ENCODE measurements at places on chromosomes 7 and 10.

- no peak for DNase-seq
These were observed 34.7 kb downstream of the RBM17 start for GRCh38 chr10:6123532-6123931.

DNA sequence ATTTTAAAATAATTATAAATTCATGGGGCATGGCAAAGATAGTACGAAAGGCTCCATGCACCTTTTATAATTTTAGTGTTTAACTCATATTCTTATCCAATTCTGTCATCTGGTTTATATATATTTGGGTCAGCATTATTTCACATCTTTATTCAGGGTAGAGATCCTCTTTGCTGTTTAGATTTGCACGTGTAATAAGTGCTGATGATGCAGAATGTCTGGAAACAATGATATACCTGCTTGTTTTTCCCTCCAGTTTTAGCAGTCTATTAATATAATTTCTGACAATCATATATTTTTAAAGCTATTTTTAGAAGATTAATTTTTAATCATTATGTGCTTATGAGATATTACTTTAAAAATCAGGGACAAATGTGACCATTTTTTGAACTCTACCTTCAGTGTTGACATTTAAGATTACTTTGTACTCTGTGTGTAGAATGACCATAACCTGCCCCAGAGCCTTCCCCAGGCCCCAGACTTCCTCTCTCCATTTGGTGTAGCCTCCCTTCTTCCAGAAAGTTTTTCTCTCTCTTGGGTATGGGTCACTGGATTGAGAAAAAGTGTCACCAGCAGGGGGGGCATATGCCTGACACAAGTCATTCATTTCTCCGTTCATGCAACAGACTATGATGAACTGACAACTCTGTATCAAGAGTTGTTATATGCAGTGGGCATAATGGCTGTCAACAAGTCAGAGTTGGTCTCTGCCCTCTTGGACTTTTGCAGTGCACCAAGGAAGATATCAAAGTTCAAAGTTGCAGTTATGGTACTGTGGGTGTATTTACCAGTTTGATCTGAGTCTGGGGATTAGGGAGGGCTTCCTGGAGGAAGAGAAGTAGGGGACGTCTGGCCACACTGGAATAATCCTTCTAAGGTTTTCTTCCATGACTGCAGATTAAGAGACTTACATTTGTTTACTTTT lies 192.6 kb upstream of the CCDC6 start:
- DNase-seq, result no peak

GRCh38 chr7:27145165-27145913 lies 1.9 kb upstream of the HOXA5 start:
- no peak for DNase-seq

DNA sequence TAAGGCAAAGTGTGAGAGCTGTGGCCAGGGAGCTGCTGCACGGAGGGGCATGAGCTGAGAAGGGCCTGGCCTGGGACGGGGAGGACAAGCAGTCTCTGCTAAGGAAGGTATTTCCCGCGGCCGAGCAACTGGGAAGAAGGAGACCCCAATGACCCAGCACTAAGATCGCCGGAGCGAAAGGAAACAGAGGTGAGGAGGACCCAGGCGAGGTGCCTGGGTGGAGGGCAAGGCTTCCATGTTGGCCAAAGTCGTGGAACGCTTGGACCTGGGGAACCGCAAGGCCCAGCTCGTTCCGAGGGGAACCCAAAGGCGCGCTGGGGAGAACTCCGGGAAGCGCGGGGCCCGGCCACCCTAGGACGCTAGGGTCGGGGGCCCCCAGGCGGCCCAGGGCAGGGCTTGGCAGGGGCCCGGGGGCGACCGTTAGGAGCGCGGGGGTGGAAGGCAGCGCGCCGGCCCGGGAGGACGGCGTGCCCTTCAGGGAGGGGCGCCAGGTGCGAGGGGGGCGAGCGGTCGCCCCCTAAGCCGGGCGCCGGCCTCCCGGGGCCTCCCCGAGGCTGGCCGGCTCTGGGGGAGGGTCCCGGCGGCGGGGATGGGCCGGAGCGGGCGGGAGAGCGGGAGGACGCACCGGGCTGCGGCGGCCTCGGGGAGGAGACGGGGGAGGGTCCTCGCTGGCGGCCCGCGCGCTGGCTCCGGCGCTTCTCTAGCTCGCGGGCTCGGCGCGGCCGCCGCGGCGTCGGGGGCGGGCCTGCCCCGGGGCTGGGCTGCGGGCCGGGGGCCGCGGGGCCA lies 545 bp downstream of the GIGYF1 start:
- no peak for DNase-seq

DNA sequence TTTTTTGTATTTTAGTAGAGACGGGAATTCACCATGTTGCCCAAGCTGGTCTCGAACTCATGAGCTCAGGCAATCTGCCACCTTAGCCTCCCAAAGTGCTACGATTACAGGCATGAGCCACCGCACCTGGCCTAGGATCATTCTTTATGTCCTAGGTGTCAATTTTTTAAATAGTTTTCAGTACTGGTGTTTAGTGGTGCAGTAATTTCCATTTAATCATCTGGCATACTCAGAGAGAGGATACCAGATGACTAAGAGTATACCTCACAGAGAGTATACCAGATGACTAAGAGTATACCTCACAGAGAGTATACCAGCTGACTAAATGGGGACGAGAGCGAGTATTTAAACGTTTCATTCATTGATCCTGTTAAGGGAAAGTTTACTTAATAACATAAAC lies 37.3 kb upstream of the TMEM248 start:
- DNase-seq, result no peak

DNA sequence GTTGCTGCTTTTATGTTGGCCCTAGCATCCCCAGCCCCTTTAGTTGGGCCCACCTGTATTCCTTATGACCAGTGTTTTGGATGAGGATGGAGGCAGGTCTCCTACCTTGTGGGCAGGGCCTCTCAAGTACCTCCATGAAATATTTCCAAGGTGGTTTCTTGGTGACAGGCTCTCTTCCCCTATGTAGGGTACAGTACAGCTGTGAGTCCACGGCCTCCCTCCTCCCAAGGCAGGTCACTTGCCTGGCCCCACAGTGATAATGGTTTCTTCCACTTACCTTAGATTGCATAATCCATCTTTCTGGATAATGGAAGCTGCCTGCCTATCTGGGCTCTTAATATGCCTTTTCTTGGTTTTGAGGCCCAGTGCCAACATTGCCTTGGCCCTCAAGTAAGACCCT lies 110.4 kb downstream of the NT5C2 start:
- no peak for DNase-seq

- DNase-seq, result no peak
These were observed 44.3 kb upstream of the ZC3HAV1 start for GRCh38 chr7:139153832-139154231.

DNA sequence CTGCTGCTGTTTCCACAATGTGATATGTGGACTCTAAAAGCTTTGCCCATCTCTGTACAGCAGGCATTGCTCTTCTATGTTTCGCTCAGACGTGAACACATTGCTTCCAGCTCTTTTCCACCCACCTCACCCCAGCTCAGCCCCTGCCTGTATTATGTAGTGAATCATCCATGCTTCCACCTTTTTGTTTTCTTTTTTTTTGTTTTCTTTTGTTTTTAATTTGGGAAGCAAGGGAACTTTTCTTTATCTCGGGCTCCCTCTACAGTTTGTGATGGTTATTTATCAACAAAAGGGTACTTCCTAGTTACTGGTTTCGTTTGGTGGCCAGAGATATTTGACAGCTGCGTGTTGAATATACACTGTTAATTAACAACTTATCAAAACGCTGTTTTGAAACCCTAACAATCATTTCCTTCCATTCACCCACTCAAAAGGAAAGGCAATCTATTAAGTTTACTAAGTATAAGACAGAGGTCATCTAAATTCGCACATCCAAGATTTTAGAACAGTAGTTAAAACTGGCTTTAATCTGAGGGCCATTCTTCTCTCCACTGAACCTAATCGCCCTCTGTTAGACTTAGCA lies 127.9 kb upstream of the STK17A start:
- DNase-seq, result no peak

- DNase-seq, result no peak
These were observed 10.4 kb upstream of the SMC3 start for GRCh38 chr10:110556969-110557601.

DNA sequence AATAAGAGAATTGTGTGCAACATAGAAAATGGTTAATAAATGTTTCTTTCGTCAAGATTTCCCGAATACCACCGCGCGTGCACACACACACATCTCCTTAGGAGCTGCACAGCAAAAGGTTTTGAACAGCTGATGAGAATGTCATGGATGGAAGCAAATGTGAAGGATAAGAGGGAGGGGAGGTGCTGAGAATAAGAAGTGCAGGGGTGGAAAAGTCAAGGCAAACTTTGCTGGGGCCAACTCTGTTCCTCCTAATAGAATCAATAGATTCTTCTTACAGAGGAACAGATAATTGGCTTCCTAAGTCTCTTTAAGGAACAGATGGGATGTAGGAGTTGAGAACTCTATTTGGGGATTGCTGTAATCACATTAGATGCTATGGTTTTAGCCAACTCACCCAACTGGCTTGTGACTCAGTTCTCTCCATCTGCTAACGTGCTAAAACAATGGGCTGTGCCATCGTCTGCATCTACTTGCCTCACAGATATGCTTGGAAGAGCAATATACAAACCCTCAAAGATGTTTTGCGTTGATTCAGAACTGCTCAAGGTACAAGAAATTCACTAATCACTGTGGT lies 408.2 kb upstream of the CELF2 start:
- no peak for DNase-seq

- DNase-seq, result no peak
These were observed at the start of gene CYTH3 for GRCh38 chr7:6272481-6273323. Gene CYTH3, minus strand, starts transcription at chr7:6272624. Its CDS starts 117 bp downstream, at chr7:6272507.

DNA sequence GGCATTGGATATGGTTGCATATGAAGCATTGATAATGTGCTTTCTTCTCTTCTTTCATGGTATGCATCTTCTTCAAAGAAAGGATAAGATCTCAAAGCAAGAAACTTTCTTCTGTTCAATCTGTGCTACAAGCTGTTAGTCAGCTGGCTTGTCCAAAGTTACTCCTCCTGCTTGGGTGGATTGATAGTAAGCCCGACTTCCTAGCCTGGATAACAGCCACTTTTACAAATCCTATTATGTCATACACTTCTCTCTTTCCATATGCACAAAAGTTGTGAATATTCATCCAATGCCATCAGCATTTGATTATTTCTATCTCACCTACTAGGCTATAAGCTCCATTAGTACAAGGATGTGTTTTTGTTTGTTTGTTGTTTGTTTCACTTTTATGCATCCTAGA lies 891.0 kb upstream of the SORCS1 start:
- no peak for DNase-seq

GRCh38 chr10:974038-974784 lies 14.0 kb upstream of the GTPBP4 start:
- DNase-seq, result no peak

DNA sequence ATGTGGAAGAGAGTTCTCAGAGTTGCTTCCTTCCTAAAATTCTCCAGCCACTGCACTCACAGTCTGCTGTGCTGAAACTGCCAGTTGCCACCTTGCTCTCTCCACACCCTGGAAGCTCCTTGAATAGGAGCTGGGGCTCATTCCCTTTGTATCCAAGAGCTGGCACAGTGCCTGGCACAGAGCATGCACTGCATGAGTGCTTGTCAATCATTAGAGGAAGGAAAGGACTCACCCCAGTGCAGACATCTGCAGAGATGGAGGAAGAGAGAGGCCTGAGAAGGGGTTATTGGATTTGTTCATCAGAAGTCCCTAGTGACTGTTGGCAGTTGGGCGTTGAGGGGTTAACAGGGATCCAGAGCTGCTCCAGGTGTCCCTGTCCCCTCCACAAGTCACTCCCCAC lies 41.7 kb upstream of the DUSP5 start:
- no peak for DNase-seq

GRCh38 chr10:76297780-76298281 lies 866.4 kb downstream of the LRMDA start:
- peak; percentile 37 for DNase-seq

DNA sequence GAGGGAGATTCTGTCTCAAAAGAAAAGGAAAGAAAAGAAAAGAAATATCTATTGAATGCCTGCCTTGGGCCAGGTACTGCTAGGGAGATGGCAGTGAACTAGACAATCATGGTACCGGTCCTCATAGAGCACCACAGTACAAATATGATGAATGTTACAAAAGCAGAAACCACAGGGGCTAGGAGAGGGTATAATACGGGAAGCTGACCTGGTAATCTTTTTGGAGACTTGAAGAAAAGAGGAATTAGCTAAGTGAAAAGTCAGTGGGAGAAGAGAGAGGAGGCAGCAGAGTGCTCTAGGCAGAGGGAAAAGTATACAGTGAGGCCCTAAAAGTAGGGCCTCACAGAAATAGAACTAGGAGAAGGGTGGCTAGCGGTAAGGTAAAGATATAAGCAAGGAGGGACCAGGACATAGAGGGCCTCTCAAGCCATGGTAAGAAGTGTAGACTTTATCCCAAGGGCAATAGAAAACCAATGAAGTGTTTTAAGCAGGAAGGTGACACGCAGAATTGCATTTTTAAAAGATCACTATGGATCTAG lies 42.8 kb upstream of the WNT8B start:
- no peak for DNase-seq

GRCh38 chr7:36986948-36987724 lies 262.8 kb upstream of the AOAH start:
- no peak for DNase-seq

GRCh38 chr10:116836083-116836482 lies 13.2 kb upstream of the ENO4 start:
- DNase-seq, result peak; percentile 64

GRCh38 chr10:71404503-71405295 lies 8.0 kb downstream of the CDH23 start:
- DNase-seq, result no peak

GRCh38 chr7:111324228-111324627 lies 233.3 kb downstream of the LRRN3 start:
- DNase-seq, result no peak

DNA sequence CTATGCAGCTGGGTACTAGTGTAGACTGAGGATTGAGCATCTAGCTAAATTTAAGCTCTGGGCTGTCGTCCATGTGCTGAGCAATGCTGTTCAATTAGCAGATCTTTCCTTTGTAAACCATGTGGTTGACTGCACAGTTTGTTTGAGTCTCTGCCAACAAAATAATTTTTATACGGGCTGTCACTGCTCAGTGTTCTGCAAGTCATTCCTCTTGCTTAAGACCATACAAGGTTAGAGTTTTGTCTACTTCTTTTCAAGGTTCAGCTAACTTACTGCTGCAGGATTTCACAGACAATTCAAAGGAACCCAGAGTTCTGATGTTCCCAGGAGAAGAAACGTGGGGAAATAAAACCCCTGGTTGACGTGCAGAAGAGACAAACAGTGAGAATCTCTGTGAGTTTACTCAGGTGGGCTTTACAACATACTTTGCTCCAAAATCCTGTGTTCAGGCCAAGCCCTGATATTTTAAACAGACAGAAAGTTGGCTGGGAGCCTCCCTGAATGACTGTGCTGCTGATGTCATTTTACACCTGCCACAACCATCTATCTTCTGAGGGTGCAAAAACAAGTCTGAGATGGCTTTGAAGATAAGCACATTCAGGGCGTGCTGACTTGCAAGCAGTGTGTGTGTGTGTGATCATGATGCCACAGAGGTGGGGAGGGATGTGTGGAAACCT lies 177.1 kb upstream of the SVIL start:
- no peak for DNase-seq
